Osteocyte (in vitro differentiated cells): ENCODE measurements at places on chromosomes 12 and 14. TPM values are rescaled to one million over a fixed set of nuclear protein-coding genes. Genes with fewer than 3 reads are reported as not detected.
A peak's percentile ranks its signal among the peaks of the same experiment; 100 is the strongest.

DNA sequence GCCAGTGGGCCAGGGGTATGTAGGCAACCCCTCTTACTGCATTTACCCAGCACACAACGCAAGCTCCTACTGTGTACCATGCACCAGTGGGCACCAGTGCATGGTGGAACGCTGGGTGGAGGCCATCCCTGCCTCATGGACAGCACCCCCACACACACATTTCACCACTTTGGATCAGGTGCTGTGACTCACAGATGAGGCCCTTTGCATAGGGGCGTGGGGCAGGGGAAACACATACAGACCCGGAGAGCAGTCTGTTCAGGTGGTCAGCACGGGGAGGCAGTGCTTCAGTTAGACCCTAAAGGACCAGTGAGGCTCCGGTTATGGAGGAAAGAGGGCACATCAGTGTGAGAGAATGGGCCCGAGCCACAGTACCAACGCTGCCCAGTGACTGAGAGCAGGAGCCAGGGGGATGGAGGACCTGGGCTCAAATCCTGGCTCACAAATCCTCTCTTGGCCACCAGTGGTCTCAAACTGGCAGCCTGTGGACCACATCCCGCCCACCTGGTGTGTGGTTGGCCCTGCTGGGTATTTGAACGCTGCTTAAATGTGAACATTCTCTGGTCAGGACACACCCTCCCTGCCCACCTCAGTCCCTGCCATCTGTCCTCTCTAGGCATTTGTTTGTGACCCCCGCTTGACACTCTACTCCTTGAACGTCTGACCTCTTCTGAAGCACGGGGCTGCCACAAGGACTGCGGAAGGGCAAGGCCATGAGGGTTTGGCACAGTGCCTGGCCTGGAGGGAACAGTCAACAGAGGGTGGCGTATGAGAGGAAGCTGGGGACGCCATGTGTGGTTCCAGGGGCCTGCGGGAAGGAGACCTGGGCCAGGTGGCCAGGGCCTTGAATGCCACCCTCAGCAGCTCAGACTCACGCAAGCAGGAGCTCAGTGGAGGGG lies 46.7 kb downstream of the FAM222A start:
- no peak overlapping the region for H3K4me3 ChIP-seq
- H3K36me3 ChIP-seq, result peaks cover 13% of the 10 kb centered on the region
- no peaks in the 10 kb centered on the region for H3K27me3 ChIP-seq
- no peak for DNase-seq
- H3K4me1 ChIP-seq, result no peaks in the 10 kb centered on the region

GRCh38 chr12:79299447-79300198 lies 391.1 kb downstream of the PAWR start:
- no peaks in the 10 kb centered on the region for H3K36me3 ChIP-seq
- H3K27ac ChIP-seq, result no peak overlapping the region
- H3K4me3 ChIP-seq, result no peak overlapping the region
- H3K4me1 ChIP-seq, result peaks cover 4% of the 10 kb centered on the region
- peaks cover 15% of the 10 kb centered on the region for H3K27me3 ChIP-seq

DNA sequence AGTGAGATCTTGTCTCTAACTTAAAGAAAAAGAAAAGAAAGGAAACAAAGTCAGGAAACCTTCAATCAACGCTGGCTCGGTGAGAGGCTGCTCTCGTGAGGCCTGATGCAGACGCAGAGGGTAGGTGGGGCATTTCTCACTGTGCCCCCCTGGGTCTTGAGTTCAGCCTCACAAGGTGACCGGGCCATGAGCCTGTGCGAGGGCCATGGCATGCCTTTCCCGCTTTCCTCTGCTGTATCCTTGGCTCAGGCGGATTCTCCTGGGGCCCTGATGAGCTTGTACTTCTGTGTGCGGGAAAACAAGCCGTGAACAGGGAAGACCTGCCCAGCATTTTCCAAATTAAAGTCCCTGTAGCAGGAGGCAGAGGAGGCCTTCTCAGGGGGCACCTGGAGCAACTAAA lies 20.2 kb downstream of the ADGRD1 start:
- H3K36me3 ChIP-seq, result no peaks in the 10 kb centered on the region
- no peaks in the 10 kb centered on the region for H3K27me3 ChIP-seq
- H3K4me3 ChIP-seq, result no peak overlapping the region
- no peak overlapping the region for H3K27ac ChIP-seq

DNA sequence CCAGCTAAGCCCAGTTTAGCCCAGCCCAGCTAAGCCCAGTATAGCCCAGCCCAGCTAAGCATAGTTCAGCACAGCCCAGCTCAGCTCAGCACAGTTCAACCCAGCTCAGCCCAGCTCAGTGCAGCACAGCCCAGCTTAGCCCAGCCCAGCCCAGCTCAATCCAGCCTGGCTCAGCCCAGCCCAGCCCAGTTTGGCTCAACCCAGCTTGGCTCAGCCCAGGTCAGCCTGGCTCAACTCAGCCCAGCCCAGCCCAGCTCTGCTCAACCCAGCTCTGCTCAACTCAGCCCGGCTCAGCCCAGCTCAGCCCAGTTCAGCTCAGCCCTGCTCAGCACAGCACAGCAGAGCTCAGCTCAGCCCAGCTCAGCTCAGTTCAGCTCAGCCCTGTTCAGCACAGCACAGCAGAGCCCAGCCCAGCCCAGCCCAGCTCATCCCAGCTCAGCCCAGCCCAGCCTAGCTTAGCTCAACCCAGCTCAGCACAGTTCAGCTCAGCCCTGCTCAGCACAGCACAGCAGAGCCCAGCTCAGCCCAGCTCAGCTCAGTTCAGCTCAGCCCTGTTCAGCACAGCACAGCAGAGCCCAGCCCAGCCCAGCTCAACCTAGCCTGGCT lies 330.9 kb downstream of the TMEM121 start:
- DNase-seq, result peak; percentile 82
- no peaks in the 10 kb centered on the region for H3K27me3 ChIP-seq
- H3K36me3 ChIP-seq, result no peaks in the 10 kb centered on the region
- no peak overlapping the region for H3K27ac ChIP-seq
- H3K4me1 ChIP-seq, result no peaks in the 10 kb centered on the region

- H3K27ac ChIP-seq, result no peak overlapping the region
- DNase-seq, result no peak
- no peaks in the 10 kb centered on the region for H3K36me3 ChIP-seq
Observed at GRCh38 chr14:104732931-104733681, 9.1 kb downstream of the ADSS1 start.

DNA sequence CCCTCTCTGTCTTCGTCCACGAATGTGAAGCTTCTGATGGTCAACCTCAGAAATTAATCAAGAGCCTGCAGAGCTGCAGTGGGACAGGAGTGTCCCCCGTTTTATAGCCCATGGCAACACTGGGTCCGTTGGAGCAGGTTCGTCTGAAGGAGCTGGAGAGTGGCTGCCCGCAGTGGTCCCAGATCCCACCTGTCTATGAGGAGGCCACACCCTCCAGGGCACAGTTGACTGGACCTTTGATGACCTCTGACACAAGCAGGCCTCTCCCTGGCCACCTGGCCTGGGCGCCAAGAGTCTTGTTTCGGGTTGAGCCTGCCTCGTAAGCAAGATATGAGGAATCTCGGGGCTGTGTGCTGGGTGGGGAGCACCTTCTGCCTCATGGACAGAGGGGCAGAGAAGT lies 100.7 kb upstream of the SFSWAP start:
- peaks cover 27% of the 10 kb centered on the region for H3K4me1 ChIP-seq
- DNase-seq, result no peak
- H3K4me3 ChIP-seq, result no peak overlapping the region
- no peak overlapping the region for H3K27ac ChIP-seq
- H3K27me3 ChIP-seq, result peaks cover 7% of the 10 kb centered on the region

DNA sequence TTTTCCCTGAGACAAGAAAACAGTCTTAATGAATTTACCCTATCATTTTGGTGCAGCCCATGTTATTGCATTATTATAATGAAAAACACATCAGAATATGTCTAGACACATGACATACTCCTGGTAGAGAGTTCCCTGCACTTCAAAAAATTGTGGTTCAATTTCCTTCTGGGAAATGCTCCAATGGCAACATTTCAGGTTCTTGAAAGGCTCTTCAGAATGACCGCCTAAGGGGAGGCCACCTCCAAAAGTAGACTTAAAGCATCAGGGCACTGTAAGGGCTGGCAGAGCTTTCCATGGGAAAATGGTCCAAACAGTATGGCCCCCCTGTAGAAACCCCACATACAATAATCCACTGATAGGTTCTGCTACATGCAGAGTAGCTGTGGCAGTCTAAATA lies 110.7 kb downstream of the SLC25A21 start:
- H3K27me3 ChIP-seq, result no peaks in the 10 kb centered on the region
- H3K4me3 ChIP-seq, result no peak overlapping the region
- DNase-seq, result no peak
- peaks cover 2% of the 10 kb centered on the region for H3K36me3 ChIP-seq
- H3K4me1 ChIP-seq, result peaks cover 41% of the 10 kb centered on the region

GRCh38 chr12:31828071-31828470 lies 99.2 kb upstream of the AMN1 start:
- H3K4me1 ChIP-seq, result no peaks in the 10 kb centered on the region
- H3K27ac ChIP-seq, result no peak overlapping the region
- DNase-seq, result peak; percentile 38
- H3K4me3 ChIP-seq, result no peak overlapping the region
- H3K27me3 ChIP-seq, result no peaks in the 10 kb centered on the region

DNA sequence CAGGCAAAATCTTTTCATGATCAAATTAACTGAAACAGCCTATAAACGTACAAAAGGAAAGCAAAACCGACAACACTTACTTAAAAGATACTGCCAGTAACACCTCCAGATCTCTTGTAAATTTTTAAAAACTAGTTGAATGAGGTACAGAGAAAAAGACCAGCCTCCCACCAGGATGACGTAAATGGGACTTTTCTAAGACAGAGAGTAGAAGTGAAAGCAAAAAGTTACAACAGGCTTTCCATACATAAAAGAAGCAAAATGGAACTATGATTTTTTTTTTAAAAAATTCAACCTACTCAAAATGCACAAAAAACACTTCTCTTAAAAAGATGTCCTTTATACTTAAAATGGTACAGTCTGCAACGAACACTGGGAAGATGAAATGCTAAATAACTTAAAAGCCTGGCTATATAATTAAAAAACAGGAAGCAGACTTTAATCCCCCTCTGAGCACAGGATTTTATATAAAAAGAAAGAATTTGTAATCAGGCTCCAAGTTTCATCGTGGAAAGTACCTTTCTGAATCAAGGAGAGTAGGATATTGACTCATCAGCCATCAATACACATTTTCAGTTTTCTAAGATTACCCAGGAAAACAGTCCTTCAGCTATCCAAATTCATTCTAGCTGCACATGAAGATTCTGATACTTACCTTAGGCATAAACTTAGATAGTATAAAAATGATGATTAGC lies 14.2 kb upstream of the MYO1A start:
- H3K4me1 ChIP-seq, result no peaks in the 10 kb centered on the region
- no peak for DNase-seq
- peaks cover 7% of the 10 kb centered on the region for H3K36me3 ChIP-seq
- H3K27ac ChIP-seq, result no peak overlapping the region

- H3K27ac ChIP-seq, result peak overlapping the region; percentile 43
- no peaks in the 10 kb centered on the region for H3K27me3 ChIP-seq
- peaks cover 50% of the 10 kb centered on the region for H3K4me1 ChIP-seq
Observed at GRCh38 chr14:89241934-89242651, 174.9 kb downstream of the FOXN3 start.

- H3K27me3 ChIP-seq, result peaks cover 68% of the 10 kb centered on the region
- H3K4me1 ChIP-seq, result no peaks in the 10 kb centered on the region
- DNase-seq, result no peak
Observed at GRCh38 chr14:36495666-36496065, 24.4 kb downstream of the NKX2-1 start.

BATF gene
- not detected in 2 replicates for total RNA-seq

PTHLH gene
- total RNA-seq, result 0.44 and 0.46 TPM in 2 replicates

FOXM1 gene
- 14.9 and 17.4 TPM in 2 replicates for total RNA-seq

RPAP3 gene
- 28.7 and 33.4 TPM in 2 replicates for total RNA-seq

SPIC gene
- total RNA-seq, result not detected in 2 replicates

RDH11 gene
- total RNA-seq, result 54.1 and 55.2 TPM in 2 replicates

RAB35 gene
- total RNA-seq, result 47.1 and 55.7 TPM in 2 replicates
